ENCODE measurements at places on chromosomes 4 and X. TPM values are rescaled to one million over a fixed set of nuclear protein-coding genes. Genes with fewer than 3 reads are reported as not detected.

GRCh38 chr4:149234798-149235197, 580.8 kb downstream of the IQCM start:
- DNase-seq: no peak

DNA sequence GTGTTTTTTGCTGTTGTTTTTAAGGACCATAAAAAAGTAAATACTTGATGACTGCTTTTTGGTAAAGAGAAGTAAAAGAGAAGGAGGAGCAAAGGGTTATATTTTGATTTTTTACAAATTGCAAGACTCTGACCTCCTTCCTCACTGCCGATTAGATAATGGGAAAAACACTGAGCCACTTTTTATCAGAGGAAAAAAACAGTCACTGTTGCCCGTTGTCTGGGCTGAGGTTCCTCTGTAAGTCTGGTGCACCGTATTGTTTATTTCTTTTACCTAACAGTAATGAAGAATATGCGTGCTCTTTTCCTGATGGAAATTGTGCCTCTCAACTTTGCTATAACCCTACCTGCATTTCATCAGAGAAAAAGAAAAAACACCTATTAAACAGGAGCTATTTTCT, 178.7 kb upstream of the EMCN start:
- DNase-seq: no peak

Gene SSX2
- total RNA-seq: not detected

- DNase-seq: no peak
These were observed 603.6 kb downstream of the CCSER1 start for GRCh38 chr4:90730752-90731151.

GRCh38 chrX:110477593-110478228, 119.1 kb downstream of the RTL9 start:
- no peak for DNase-seq

- no peak for DNase-seq
These were observed 11.3 kb downstream of the FRG2 start for GRCh38 chr4:190015538-190016368.

Gene ANKRD50
- total RNA-seq: 8.9 TPM

GRCh38 chr4:143554728-143555597, 41.5 kb downstream of the SMARCA5 start:
- no peak for DNase-seq

GRCh38 chrX:153640736-153641575, 6.0 kb upstream of the DUSP9 start:
- no peak for DNase-seq

DNA sequence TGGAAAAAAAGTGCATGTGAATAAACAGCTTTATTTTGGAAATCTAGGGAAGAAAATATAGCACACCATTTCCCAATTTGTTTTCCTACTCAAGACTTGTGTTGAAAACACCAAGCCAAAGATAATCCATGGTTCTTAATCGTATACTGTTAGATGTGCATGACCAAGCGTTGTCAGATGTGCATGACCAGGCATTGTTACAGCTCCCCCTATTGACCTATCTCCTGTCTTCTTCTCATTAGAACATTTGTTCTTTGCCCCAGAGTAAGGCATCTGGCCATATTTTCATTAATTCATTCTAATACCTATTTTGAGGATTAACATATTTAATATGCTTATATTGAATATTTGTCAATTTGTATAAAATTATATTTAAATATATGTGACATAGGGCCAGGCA, 14.4 kb upstream of the VCX start:
- no peak for DNase-seq

GRCh38 chr4:117545039-117545438, 459.7 kb upstream of the TRAM1L1 start:
- no peak for DNase-seq

Data from esophagus squamous epithelium (tissue), 5 donors.